ENCODE measurements at places on chromosomes 3 and 15.

- no peak for DNase-seq
These were observed 118.8 kb downstream of the SST start for GRCh38 chr3:187551416-187551815.

GRCh38 chr3:13932578-13933295 lies 52.9 kb upstream of the WNT7A start:
- DNase-seq, result peak; percentile 24

- no peak for DNase-seq
These were observed 490.2 kb downstream of the CNTN6 start for GRCh38 chr3:1583044-1583443.

DNA sequence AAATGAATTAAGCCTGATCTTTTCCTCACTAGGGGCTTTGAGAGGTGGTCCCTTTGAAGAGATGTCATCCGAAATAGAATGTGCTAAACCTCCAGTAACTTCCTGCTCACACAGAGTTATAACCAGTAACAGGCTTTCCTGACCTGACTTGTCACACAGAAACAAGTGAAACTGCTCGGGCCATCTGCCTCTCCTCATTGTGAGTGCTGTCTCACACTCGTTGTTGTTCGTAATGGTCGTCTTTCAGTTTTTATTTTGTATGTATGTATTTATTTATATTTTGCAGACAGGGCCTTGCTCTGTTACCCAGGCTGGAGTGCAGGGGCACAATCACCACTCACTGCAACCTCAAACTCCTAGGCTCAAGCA lies 24.0 kb downstream of the ACSBG1 start:
- no peak for DNase-seq

GRCh38 chr3:30188713-30189112 lies 417.7 kb upstream of the TGFBR2 start:
- DNase-seq, result no peak

GRCh38 chr3:171704002-171704401 lies 106.3 kb downstream of the PLD1 start:
- peak; percentile 62 for DNase-seq

DNA sequence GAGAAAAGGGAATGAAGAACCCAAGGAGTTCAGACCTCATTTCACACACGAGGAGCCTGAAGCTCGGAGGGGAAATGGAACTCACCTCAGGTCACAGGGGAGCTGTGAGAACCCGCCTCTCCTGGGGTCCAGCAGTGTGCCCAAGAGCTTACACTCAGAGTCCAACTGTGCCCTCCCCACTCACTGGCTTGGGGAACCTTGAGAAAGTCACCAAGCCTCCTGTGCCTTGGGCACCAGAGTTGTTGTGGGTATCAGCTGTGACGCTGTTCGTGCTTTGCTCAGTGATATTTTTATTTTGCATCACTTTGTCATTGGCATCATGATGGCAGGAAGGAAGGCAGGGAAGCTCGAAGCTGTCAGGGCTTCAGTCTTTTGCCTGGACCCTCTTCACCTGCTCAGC lies 83.4 kb downstream of the TLE3 start:
- no peak for DNase-seq

DNA sequence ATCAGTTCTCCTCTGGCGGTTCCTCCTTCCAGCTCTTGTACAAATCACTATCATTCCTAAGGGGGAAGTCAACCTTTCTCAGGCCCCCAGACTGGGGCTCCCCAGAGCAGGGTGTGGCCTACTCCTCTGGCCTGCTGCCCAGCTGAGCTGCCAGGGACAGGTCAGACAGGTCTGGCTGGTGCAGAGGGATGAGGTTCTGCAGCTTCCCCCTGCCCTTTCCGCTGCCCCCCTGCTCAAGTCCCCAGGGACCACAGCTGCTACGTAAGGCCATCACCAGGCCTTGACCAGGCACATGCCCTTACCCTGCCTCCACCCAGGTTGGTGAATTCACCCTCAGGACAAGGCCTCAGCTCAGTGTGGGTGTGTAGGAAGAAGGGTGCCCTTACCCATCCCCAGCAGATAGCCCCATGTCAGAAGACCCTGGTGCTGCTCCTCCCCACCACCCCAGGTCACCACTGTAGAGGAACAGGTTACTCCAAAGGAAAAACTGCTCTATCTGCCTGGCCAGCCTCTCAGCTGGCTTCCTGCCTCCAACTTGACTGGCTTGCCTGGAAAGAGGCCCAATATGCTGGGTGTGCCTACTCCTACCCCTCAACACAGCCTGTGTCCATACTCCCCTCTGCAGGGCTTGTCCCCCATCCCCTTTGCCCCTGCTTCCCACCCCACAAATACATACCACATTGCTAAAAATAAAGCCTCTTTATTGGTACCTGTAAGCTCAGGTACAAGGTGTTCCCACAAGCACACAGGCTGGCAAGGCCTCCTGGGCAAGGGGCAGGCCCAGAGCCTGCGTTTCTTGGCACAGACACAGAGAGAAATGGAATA lies 12.0 kb downstream of the CSRNP1 start:
- peak; percentile 20 for DNase-seq

- no peak for DNase-seq
These were observed 113.3 kb downstream of the IQSEC1 start for GRCh38 chr3:12959838-12960378.

- DNase-seq, result no peak
These were observed 21.5 kb upstream of the DUT start for GRCh38 chr15:48309740-48310139.

DNA sequence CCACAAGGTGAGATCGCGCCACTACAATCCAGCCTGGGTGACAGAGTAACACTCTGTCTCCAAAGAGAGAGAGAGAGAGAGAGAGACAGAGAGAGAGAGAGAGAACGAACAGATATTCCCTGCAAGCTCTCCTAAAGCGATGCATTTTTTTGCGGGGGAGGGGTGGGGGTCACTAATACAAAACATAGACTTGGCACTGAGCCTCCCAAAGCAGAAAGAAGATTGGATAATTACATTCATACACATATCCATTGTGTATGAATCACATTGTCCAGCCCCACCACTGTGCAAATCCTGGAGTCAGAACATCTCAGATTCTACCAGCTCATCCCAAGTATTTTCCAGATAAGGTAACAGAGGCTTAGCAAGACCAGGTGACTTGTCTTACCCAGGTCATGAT lies 459.9 kb downstream of the MAGI1 start:
- DNase-seq, result no peak

DNA sequence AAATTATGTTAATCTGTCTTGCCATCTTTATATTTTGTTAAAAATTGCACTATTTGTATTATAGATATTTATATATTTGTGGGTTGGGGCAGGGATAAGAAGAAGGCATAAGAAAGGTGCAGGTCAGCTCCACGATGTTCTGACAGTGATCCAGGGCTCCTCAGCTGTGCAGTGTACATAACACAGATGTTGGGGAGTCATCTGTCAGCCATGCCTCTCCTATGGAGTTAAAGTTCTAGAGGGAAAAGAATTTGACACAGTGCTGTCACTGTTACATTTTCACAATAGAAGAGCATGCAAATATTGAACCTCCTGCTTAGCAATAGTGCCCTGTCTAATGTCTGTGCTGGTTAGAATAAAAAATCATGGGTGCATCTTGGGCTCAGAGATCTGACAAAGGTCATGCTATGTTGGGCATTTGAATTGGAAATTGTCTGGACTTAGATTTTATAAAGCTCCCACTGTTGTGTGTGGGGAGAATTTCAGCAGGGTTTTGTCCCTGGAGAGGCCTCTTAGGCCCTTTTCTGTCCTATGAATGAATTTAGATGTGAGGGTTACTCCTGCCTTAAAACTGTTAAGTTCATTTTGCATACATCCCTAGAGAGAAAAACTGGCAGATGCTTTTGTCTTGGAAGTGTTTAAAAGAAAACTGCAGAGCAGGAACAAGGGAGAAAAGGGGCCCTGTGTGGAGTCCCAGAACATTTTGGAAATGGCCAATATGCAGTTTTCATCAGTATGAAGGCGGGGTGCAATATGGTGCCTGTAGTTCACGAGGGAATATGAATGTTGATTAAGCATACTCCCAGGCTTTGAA lies 20.4 kb downstream of the CDIN1 start:
- DNase-seq, result no peak

DNA sequence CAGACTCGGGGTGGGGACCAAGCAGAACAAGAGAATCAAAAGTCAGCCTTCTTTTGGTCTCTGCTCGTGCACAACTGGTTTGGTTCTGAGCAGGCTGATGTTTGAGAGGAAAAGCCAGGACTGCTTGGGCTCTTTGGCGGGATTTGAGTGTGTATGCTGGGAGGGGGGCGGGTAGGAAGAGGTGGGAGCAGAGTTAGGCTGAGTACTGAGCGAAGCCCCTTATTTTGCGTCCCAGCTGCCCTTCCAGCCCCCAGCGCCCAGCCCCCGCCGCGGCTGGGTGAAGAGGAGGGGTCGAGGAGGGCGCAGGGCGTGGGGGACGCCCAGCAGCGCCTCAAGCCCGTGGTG lies 153.5 kb upstream of the GOLIM4 start:
- no peak for DNase-seq

- DNase-seq, result no peak
These were observed 757.8 kb downstream of the AGBL1 start for GRCh38 chr15:86837294-86838061.

- no peak for DNase-seq
These were observed 300.2 kb downstream of the GABRB3 start for GRCh38 chr15:26472661-26473060.

GRCh38 chr3:138681463-138682220 lies 73.1 kb downstream of the FAIM start:
- DNase-seq, result no peak
